Brain pericyte (primary cell): ENCODE measurements at places on chromosomes 13 and 19.
A peak's percentile ranks its signal among the peaks of the same experiment; 100 is the strongest.

GRCh38 chr13:78596399-78596735 lies 7.0 kb downstream of the POU4F1 start:
- DNase-seq = no peak

GRCh38 chr13:108269601-108270328 lies at the start of gene TNFSF13B:
TSS of gene TNFSF13B (plus strand) at chr13:108269718. CDS start at chr13:108269896, 178 bp downstream.
- DNase-seq = no peak

DNA sequence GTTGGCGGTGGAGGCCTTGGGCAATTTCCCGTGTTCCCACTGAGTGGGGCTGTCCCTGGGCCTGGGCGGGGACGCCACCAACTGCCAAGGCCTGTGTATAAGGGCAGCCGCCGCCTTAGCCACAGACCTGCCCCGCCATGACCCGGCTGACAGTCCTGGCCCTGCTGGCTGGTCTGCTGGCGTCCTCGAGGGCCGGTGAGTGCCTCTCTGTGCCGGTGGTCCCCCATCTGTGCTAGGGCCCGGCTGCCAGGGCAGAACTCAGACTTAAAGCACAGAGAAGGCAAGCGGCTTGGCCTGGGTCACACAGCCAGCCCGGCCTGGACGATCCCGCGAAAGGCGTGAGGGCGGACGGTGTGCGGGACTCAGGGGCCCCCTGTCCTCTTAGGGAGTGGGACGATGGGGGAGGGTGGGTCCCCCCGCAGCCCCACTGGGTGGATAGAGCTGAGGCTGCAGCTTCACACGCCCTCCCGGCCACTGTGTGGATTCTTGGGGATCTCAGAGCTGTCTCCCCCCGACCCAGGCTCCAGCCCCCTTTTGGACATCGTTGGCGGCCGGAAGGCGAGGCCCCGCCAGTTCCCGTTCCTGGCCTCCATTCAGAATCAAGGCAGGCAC lies at the start of gene AZU1:
Gene AZU1, plus strand, starts transcription at position 128 of the 612 bp plus-strand sequence. Its CDS starts 10 bp downstream, at position 138.
- no peak for DNase-seq

DNA sequence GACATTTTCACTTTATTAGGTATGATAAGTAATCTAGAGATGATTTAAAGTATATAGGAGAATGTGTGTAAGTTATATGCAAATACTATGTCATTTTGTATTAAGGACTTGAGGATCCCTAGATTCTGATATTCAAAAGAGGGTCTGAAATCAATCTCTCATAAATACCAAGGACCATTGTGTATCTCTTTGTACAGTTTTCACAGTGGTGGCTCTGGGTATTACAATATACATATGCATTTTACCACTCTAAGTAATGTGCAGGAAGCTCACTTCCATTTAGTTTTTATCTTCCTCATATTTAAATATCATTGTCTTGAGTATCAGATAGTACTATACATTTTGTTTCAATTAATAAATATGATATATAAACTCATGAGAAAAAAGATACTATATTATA lies 862.6 kb upstream of the PCDH20 start:
- DNase-seq = no peak

DNA sequence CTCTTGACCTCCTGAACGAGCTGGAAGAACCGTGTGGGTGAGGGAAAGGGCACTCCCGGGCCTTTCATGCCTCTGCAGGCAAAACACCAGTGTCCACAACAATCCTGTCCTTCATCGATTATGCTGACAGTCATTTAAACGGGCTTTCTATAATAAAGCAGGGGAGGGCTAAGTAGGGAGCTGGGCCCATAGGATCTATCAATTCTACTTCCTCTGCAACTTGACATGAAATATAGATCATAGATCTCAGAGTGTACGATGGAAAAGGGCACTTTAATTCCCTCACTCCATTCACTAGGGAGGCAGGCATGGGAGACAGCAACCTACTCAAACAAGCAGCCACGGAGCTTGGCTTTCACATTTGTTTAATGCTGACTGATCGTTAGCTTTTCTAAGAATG lies 55.8 kb upstream of the WASF3 start:
- DNase-seq = no peak

DNA sequence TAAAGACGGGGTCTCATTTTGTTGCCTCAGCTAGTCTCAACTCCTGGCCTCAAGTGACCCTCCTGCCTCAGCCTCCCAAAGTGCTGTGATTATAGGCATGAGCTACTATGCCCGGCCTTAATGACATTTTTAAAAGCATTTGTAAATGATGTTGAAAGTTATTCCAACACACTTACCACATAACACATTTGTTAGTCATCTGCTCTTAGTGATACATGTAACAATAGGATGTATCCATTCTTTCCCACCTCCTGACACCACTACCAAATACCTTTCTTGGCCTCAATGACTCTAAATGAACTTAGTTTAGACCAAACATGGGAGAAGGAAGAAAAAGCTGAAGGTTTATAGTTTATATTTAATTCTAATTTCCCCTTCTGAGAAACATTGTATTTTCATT lies 59.8 kb upstream of the MEDAG start:
- no peak for DNase-seq

DNA sequence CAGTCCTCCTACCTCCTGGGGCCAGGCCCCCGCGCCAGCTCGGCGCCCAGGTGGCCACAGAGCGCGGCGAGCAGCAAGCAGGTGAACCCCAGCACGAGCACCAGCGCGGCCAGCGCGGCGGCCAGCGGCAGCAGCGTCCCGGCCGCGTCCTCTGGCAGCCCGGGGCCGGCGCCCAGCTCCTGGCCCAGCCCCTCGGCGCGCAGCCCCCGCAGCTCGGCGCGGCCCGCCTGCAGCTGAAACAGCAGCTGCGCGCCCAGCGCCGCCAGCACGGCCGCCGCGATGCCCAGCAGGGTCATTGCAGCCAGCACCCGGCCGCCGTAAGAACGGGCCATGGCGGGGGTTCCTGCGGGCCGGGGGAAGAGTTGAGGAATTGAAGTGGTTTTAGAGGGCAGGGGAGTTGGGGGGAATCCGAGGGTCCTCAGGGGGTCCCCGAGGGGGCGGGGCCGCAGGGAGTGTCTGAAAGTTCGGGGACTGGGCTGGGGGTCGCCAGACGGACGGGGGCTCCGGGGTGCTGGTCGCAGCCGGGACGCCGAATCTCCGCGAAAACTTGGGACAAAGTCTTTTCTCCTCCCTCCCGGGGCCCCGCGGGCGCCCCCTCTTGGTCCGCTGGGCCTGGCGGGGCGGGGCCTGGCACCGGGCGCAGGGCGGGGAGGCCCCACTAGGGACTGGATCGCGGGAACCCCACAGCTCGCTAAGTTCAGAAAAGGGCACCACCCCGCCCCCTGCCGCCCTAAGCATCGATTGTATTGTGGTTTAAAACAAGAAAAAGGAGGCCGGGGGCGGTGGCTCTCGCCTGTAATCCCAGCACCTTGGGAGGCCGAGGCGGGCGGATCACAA lies at the start of gene TMEM221:
Gene TMEM221, minus strand, starts transcription at position 538 of the 837 bp plus-strand sequence. Its CDS starts 206 bp downstream, at position 332.
- no peak for DNase-seq

GRCh38 chr13:77513719-77514335 lies 21.7 kb upstream of the SCEL start:
- no peak for DNase-seq

DNA sequence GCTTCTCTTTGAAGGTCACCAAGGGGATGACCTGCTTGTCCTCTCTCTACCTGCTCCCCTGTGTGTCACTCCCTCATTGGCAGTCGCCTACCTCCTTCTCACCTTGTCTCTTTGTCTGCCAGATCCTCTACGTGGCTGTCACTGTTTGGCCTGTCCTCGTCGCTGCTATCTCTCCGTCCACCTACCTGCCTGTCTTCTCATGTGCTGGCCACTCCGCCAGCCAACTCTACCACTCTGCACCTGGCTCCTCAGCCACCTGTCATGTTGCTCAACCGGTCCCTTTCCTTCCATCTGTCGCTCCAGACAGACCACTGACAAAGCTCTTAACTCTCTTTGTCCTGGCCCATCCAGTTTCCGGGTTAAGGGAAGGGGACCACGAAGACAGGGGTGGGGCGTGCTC lies at the start of gene KLK12:
Gene KLK12, minus strand, starts transcription at position 299 of the 400 bp plus-strand sequence. CDS start 381 bp downstream, outside the sequence.
- DNase-seq = no peak

- DNase-seq = no peak
These were observed 376.3 kb downstream of the PCDH20 start for GRCh38 chr13:61039302-61039701.

- no peak for DNase-seq
These were observed 4.7 kb downstream of the PTH2 start for GRCh38 chr19:49418511-49418910.

DNA sequence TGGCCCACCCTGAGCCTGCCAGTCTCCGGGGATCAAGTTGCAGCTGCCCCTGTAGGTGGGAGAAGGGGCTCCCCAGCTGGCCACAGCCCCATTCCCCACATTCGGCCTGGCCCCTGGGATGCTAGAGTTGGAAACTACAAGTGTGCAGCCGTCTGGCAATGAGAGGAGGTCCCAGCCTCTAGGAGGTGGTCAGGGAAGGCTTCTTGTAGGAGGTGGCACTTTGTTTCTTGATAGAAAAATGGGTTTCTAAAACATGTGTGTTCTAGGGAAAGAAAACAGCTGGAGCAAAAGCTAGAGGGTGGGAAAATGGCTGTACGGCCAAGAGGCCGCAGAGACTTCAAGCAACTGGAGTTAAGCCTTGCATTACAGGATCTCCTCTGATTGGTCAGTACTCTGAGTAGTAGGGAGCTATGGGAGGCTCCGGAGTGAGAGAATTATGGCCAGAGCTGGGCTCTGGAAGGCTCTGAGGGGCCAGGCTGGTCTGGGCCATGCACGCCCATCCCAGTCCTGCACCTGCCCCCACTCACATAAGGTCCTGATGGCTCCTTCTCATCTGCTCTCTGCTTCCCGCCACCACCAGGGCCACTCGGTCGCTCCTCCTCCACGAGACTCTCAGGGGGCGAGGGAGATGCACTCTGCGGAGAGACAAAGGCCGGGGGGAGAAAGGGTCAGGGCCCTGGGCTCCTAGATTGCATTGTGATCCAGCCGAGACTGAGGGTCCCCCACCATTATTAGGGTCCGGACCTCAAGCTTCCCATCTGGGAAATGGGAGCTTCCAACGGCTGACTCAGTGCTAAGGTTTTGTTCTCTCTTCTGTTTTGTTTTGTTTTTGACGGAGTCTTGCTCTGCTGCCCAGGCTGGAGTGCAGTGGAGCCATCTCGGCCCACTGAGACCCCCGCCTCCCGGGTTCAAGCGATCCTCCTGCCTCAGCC lies 13.7 kb downstream of the TLE2 start:
- DNase-seq = no peak

GRCh38 chr19:5803752-5804515 lies 933 bp upstream of the NRTN start:
- DNase-seq = peak; percentile 63

GRCh38 chr13:36089130-36089647 lies 42.0 kb downstream of the DCLK1 start:
- no peak for DNase-seq

DNA sequence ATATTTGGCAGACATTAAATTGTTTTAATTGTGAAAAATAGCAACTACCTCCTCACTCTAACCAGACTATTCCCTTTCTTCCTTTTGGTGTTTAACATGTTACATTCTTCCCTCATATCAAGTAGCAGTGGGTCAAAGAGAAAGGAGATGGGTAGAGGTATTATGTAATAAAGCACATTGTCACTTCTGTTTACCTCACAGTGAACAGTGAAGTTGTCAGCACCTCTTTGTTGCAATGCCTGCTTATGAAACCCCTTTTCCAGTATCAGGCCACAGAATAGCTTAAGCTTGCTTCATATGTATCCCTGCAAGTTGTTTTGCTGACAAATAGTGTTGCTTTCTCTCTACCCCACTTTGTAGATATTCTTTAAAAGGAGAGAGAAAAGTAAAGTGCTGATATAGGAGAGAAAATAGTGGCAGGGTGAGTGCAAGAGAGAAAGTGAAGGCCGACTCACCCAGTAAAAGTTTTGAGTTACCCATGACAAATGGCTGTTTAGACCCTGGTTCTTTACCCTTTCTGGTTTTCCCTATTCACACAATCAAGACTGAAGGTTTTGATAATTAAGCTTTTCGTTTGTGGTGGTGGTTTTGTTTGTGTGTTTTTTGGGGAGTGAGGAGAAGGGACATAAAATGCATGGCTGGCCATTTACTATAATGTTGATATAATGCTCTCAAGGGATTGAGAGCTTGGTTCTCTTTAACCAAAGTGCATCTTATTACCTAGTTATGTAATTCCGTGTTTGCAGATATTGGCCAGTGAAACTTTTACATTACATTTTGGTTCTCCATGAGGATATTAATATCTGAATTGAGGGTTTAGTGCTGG lies 3.7 kb downstream of the ITM2B start:
- DNase-seq = no peak

- DNase-seq = no peak
These were observed 4.3 kb upstream of the INAFM1 start for GRCh38 chr19:47270408-47270807.

DNA sequence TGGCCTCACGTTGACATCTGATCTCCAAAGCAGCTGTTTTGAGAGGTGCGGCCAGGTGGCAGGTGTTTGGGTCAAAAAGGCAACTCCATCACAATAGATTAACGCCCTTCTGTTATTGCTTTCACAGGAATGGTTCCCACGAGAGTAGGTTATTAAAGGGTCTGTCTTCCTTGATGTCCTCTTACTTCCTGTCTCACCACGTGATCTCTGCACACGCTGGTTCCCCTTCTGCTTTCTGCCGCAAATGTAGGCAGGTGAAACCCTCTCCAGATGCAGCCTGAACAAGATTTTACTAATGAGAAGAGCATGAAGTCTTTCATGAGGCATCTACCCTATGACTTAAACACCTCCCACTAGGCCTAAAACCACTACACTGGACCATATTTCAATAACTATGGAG lies 22.8 kb upstream of the ZNF564 start:
- DNase-seq = no peak

DNA sequence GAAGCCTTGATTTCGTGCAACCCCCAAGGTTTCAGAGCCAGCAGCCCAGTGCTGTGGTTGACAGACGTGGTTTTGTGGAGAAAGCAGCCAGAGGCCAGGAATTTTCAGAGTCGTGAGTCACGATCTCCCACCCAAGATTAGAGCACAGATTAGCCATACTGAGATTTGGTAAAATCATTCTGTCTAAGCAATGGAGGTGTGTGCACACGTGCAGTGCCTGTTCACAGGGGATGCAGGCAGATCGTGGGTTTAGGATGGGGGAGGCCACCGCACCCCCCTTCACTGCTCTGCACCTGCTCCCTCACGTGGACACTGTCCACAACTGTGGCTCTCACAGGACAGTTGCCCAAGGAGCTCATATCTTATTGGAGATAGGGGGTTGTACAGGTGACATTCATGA lies 46.6 kb upstream of the GPR183 start:
- no peak for DNase-seq

- DNase-seq = no peak
These were observed 10.9 kb upstream of the AKAP11 start for GRCh38 chr13:42260903-42261654.
